ENCODE measurements at places on chromosomes 7 and 10.

DNA sequence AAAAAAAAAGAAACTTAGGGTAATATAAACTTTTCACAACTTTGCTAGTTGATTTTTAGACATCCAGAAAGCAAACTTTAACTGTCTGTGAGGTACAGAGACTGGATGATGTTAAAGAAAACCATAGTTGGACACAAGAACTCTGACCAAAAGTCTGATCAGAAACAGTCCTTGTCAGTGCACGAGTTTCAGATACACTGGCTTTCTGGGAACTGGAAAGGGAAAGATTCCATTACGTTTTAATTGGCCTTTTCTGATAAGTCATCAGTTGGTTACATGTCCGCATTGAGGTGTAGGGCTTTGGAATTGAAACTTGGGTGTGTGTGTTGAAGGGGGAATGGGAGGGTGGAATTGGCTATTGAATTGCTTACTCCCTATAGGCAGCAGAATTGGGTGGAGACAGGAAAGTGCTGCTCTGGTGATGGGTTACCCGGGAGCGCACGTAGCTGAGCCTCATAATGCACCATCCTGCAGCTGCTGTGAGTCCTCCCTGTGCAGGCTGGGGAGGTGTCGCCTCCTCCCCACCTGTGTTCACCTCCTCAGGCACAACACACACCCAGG lies 59.9 kb downstream of the DAGLB start:
- DNase-seq: no peak

GRCh38 chr10:95880704-95881103 lies 27.1 kb upstream of the CC2D2B start:
- DNase-seq: no peak

GRCh38 chr7:106216923-106217542 lies 67.8 kb downstream of the NAMPT start:
- DNase-seq: no peak

DNA sequence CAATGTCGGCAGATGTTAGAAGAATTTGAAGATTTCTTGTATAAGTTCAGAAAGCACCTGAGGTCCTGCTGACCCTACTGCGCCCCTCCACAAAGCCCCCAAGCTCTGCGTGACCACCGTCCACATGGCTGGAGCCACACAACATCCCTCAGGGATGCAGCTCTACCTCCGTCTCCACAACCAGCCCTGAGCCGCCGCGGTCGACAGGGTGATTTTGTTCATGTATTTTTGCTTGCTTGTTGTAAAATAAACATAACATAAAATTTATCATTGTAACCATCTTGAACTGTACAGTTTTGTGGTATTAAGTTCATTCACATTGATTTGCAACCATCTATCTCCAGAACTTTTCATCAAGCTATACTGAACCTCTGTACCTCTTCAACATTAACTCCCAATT lies 50.5 kb downstream of the CPXM2 start:
- DNase-seq: no peak
